NB4 (cell line): ENCODE measurements at places on chromosomes 7 and 10.
A peak's percentile ranks its signal among the peaks of the same experiment; 100 is the strongest.

- DNase-seq = no peak
Measured at GRCh38 chr10:2230478-2230877, 493.2 kb upstream of the ADARB2 start.

DNA sequence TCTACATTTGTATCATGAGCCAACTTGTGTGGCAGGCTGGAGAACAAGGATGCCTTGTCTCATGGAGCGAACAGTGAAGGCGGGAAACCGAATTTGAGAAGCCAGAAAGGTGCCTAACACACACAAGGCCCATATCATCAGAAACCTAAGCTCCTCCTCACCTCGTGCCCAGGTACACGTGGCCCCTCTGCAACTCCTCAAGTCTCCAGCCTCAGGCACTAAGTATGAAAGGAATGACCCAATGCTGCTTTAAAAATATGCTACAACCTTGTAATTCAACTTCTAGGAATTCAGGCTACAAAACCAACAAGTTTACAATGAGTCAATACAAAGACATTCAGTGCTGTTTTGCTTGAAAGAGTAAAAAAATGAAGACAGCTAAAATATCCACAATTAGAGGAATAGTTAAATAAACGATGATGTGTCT lies 95.7 kb downstream of the CDK6 start:
- no peak for DNase-seq

- no peak for DNase-seq
Measured at GRCh38 chr7:100221231-100221718, 1.5 kb downstream of the PVRIG start.

DNA sequence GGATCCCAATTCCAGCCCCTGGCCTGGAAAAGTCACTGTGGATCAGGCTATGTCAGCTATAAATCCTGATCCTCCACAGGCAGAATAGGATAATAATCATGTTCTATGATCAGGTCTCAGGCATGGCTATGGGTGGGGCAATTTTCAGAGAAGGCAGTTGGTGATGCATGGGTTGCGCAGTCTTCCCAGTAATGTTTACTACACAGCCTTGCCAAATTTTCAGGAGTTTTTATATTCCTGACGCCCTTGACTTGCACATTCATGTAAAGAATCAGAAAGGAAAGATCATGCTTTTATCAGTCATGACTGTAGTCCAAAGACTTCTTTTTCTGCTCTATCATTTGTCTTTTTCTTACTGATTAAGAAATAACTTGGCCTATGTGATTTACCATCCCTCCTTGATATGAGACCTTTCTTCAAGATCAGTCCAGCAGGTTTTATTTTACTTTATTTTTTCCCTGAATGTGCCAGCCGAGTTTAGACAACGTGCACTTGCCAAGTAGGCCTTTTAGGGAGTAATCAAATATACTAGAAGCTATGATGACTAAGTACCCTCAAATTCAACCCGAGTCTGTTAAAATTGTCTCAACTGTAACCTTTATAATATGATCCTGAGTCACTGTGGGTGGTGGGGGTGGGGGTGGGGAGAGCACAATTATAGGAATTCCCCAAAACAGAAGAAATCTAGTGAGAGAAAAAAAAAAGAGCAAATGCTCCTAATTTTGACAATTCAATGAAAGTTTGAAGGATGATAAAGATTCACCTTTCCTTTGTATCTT lies 31.9 kb downstream of the ARL4A start:
- peak; percentile 84 for DNase-seq

DNA sequence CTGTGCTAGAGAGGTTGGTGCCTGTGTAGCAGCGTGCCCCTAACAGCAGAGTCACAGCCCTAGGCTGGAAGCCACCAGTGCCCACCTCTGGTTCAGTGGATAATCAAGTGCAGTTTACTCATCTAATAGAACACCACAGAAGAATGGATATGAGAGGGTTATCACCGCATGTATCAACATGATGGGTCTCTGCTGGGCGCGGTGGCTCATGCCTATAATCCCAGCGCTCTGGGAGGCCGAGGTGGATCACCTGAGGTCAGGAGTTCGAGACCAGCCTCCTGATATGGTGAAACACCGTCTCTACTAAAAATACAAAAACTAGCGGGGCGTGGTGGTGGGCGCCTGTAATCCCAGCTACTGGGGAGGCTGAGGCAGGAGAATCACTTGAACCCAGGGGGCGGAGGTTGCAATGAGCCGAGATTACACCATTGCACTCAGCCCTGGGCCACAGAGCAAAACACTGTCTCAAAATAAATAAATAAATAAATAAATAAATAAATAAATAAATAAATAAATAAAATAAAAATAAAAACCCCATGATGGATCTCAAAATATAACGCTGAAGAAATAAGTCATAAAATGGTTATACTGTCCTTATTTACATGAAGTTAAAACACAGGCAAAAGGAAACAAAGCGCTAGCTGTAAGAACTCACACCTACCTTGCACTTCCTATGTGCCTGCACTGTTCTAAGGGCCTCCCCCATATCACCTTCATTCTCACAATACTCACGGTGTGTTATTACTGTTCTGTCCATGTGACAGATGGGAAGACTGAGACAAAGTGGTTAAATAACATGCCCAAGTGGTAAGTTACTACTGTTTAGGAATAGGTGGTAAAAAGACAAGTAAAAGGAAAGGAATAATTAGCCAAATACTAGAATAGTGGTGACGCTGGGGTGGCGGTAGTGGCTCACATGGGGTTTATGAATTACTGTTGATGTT lies 70.9 kb downstream of the AMZ1 start:
- no peak for DNase-seq

DNA sequence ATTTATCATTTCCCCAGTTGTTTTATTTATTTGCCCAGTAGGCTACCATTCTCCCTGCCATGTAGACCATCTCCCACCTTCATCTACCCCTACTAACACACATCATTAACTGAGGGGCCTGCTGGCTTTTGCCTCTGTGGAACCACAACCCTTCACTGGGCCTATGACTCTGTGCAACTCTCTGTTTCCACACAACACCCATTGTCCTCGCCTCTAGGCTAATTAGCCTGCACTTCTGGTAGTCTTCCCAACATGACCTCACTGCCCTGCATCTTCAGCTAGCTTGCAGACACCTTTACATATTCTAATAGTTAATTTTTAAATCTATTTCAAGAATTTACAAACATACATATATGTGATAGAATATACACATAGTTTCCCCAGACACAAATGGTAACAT lies 7.5 kb downstream of the ANKIB1 start:
- no peak for DNase-seq

DNA sequence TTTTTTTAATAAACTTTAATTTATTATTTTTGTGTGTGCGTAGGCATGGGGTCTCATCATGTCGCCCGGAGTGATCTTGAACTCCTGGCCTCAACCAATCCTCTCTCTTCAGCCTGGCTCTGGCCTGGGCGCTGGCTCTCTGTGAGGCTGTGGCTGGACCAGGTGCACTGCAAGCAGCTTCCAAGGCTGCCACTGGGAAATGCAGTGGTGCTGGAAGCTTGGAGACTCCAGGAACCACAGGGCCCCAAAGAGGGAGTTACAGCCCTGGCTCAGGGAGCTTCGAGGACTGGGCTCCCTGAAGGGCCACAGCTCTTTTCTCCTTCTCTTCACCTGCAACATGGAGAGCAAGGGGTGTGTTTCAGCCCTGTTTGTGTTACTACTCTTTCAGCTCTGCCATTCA lies 36.7 kb upstream of the BNIP3 start:
- DNase-seq = no peak

GRCh38 chr7:105677410-105677730 lies 96.1 kb upstream of the EFCAB10 start:
- DNase-seq = no peak

DNA sequence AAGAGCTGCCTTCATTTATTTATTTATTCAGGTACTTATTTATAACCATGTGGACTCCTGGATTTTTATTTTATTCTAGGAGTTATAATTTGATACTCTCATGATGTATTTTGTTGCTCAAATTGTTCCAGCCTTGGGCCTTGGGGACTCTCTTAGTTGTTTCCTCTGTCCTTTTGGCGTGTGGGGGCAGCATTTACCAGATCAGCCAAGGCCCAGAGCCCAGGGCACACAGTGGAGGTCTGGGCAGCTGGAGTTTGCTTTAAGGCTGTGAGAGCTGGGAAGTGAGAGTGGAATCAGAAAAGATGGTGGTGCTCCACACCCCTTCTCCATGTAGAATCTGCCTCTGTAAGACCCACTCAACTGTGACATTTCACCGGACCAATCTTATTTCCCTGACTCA lies 398.9 kb downstream of the RPS24 start:
- peak; percentile 18 for DNase-seq

GRCh38 chr10:104127411-104127810 lies 5.4 kb downstream of the SFR1 start:
- peak; percentile 45 for DNase-seq

DNA sequence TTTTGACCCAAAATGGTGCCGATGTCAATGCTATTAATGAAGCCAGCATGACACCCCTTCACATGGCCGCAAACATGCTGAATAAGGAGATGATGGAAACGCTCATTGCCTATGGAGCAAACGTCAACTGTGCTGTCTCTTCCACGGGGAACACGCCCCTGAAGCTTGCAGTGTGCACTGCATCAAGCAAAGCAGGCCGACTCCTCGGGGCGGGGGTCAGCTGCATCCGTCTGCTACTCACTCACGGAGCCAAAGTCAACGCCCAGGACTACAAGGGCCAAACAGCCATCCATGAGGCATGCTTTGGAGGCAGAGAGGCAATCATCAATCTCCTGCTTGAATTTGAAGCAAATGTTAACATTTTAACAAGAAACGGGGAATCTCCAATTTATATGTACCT lies 4.5 kb downstream of the ANKRD61 start:
- no peak for DNase-seq

- no peak for DNase-seq
Measured at GRCh38 chr10:92404612-92405418, 113.8 kb downstream of the MARCHF5 start.

GRCh38 chr7:100789055-100789454 lies 38.3 kb downstream of the EPHB4 start:
- DNase-seq = no peak

GRCh38 chr7:132030086-132030568 lies 473.7 kb upstream of the PODXL start:
- no peak for DNase-seq

DNA sequence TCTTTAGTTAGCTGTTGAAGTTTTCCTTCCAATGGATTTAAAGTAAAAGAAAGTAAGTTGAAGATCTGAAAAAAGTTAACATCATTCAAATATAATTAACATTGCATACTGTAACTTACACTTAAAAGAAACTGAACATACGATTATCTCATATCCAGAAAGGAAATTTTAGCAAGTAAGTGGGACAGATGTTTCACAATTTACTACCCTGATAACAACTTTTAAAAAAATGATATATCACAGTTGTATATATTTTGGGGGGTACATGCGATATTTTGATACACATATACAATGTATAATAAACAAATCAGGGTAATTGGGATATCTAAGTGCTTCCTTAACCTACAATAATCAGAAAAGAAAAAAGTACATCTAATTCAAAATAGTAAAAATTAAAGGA lies 44.2 kb downstream of the ASZ1 start:
- DNase-seq = no peak

DNA sequence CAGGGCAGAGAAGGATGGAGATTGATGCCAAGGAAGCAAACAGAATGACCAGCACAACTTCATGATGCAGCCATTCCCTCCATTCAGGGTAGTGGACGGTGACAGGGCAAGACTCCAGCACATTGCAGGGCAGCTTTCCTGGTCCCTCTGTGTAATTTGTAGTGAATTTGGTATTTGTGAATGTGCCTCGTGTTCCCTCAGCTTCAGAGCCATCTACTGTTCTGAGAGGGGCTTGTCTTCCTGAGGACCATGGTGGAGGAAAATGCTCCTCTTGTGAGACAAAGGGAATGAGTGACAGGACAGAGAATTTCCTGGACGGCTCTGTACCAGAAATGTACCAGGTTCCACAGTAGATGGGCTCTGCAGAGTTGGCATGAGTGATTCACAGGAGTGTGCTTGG lies 132.1 kb downstream of the ADRA2A start:
- DNase-seq = no peak

- peak; percentile 85 for DNase-seq
Measured at GRCh38 chr7:105014693-105015389, 836 bp downstream of the KMT2E start.

- DNase-seq = no peak
Measured at GRCh38 chr7:129108581-129108980, 35.9 kb upstream of the TSPAN33 start.

GRCh38 chr10:49089557-49090188 lies 25.6 kb downstream of the VSTM4 start:
- no peak for DNase-seq

DNA sequence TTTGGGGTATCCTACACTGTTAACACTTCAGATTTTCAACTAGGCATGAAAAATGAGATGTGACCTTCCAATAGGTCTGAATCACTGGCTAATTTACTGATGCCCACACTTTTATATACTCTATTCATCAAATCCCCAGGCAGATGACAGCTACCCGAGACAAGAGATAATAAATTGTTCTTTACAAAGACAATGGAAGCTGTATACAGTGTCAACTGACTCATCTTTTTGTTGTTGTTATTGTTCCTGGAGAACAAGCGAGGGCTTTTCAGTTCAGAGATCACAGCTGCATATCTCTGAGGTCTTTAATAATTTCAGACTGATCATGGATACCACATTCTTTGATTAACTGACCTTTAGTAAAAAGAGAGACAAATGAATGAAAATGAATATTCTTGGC lies 228.9 kb downstream of the SDHAF3 start:
- no peak for DNase-seq
